ENCODE measurements at places on chromosomes 6 and 20.

GRCh38 chr20:58088105-58088504 lies 140.3 kb downstream of the ANKRD60 start:
- DNase-seq = no peak

- DNase-seq = no peak
Observed at GRCh38 chr6:45072016-45072415, 256.1 kb upstream of the RUNX2 start.

- no peak for DNase-seq
Observed at GRCh38 chr6:7058250-7058923, 49.4 kb upstream of the RREB1 start.

- DNase-seq = no peak
Observed at GRCh38 chr6:524803-525202, 132.1 kb downstream of the HUS1B start.

- no peak for DNase-seq
Observed at GRCh38 chr6:11008821-11009220, 35.3 kb downstream of the ELOVL2 start.

GRCh38 chr6:15023448-15023847 lies 222.4 kb upstream of the JARID2 start:
- DNase-seq = peak; percentile 72

DNA sequence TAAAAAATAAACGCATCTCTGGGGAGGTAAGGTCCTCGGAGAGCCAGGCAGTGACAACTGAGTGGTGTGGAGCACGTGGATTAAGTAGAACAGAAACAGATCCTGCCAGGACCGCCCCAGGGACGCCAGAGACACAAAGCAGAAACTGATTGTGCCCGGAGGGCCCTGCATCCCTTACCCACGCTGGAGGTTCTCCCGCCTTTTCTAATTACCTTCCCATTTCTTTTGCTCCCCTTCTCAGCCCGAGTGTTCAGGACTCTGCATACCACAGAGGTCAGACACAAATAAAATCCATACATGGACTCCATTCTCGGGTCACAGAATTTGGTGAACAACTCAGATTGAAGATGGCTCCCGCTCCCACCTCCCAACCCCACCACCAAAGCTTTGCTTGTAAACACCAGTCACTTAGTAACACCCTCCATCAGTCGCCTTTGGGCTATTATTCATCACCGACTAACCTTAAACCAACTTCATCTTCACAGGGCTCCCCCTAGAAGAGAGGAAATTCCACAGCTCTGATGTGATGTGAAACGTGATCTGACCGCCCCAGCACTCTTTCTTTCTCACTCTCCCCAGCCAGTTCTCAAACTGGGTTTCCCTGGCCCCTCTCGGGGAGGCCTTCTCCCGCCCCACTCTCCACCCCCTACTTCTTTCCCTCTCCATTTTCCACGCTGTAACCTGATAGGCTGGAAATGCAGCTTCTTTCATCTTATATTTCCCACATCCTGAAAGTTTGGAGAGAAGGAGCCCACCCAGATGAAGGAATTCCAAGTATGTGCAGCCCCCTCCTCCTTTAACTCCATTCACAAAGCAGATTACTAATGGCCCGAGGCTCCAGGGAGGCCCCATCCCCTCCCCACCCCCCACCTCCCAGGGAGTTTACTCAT lies 32.5 kb upstream of the PIM1 start:
- peak; percentile 47 for DNase-seq

DNA sequence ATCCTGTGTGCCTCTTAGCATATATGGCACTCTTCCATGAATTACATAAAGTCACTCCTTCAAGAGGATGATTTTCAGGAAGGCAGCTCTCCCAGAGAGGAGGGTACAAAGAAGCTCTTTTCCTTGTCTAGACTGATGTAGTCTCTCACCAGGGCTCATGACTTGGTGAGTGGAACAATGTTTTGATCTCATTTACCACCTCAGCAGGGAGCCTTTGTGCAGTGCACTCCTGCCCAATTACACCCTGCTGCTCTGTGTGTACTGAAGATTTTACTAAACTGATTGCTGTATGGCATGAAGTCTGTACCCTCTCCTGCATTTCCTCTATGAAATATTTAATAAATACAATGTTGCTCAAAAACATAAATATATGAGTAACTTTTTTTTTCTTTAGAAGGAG lies 598.3 kb upstream of the HS3ST5 start:
- no peak for DNase-seq

DNA sequence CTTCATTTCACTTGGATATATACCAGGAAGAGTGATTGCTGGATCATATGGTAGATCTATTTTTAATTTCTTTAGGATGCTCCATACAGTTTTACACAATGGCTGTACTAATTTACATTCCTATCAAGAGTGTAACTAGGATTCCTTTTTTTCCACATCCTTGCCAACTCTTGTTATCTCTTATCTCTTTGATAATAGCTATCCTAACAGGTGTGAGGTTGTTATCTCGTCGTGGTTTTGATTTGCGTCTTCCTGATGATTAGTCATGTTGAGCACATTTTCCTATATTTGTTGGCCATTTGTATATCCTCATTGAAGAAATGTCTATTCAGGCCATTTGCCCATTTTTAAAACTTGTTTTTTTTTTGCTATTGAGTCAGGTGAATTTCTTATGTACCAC lies 552.4 kb downstream of the RFPL4B start:
- no peak for DNase-seq

DNA sequence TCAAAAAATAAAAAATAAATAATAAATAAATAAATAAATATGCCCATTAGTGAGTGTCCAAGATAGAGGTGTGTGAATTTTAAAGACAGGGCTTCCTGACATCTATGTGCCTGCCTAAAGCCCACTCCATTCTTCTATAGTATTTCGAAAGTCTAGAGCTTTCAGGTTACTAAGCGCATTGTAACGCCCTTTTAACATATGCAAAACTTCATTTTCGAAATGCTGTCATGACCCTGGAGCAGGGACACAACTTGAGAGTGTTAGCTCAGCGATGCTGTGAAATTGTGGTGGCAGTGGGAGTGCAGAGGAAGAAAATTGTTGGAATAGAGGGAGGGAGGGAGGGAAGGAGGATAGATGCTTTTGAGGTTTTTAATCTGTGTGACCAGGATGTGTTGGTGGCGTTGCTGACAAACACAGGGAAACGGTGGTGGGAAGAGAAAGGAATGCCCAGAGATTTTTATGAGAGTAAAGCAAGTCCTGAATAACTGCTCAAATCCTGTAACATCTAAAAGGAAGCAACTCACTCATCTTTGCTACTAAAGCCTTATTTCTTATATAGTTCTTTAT lies 169.3 kb downstream of the ARID1B start:
- no peak for DNase-seq

DNA sequence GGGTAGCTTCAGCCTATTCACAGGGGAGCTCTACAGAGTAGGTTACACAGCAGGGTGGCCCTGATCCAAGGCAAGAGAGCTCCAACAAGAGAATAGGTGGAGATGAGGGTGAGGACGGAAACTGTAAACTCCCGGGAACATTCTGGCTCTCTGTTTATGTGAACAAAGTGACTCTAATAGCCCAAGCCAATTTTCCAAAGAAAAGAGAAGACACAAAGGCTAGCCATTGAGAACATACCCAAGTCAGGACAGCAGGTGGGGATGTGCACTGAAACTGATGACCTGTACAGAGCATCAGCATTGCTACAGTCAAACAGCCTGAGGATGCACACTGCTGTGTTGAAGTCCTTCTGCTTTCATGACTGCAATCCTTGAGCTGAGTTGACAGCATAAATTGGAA lies 136.0 kb upstream of the TOP1 start:
- DNase-seq = no peak

- no peak for DNase-seq
Observed at GRCh38 chr20:57106030-57106682, 160.3 kb downstream of the BMP7 start.

GRCh38 chr6:74654296-74654695 lies 551.6 kb downstream of the COL12A1 start:
- no peak for DNase-seq

- DNase-seq = no peak
Observed at GRCh38 chr6:14765106-14765505, 480.8 kb upstream of the JARID2 start.

- no peak for DNase-seq
Observed at GRCh38 chr6:157430834-157431233, 49.8 kb downstream of the ZDHHC14 start.

DNA sequence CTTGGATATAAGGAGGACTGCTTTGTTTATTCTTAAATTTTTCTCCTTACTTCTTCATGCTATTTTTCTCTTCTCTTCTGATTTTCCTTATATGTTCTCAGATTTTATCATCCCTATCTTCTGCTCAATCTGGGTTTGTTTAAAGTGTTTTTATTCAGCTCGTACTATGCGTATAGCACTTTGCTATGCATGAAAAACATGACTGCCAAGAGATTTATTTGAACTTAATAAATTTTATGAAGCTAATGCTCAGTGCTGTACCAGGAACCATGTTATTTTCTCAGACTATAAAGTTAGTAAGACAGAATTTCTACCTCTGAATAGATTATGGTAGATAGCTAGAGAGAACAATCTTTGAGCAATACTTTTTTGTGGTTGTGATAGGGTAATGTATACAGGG lies 305.9 kb downstream of the LAMA2 start:
- DNase-seq = no peak

GRCh38 chr6:17666646-17667045 lies 40.1 kb downstream of the NUP153 start:
- no peak for DNase-seq

DNA sequence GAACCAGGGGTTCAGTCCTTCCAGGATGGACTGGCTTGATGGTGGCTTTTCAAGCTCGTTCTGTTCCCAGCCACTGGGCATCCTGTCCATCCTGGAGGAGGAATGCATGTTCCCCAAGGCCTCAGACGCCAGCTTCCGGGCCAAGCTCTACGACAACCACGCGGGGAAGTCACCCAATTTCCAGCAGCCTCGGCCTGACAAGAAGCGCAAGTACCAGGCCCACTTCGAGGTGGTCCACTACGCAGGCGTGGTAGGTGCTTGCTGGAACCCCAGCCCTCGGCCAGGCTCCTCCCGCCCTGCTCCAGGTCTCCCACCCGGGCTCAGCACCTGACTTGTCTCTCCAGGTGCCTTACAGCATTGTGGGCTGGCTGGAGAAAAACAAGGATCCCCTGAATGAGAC lies 34.0 kb downstream of the MYH7B start:
- DNase-seq = no peak

- no peak for DNase-seq
Observed at GRCh38 chr6:13289789-13290318, 38.5 kb downstream of the TBC1D7 start.

GRCh38 chr6:161853657-161854056 lies 579.8 kb upstream of the AGPAT4 start:
- no peak for DNase-seq

DNA sequence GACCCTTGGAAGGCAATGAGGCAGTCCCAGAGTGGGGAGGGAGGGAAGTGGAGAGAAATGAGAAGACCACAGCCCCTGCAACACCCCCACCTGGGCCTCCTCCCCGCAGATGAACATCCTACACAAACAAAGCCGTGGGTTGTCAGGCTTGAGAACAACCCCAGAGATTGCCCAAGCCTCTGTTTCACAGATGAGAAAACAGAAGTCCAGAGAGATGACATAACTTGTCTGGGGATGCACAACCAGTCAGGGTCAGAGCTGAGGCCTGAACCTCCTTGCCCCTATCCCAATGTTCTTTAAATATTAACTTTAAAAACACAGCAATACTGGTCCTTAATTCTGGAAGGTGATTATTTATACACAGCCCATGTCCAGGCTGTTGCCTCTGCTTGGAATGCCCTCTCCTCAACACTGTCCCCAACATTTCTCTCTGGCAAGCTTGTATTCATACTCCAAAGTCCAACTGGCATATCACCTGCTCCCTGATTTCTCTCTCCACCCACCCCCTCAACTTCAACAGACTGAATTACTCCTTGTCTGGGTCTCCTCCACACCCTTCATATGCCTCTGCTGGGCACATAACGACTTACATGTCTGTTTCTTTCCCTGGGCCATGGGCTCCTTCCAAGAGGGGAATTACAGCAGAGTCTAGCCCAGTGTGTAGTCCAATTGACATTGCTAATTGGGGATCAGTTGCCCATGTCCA lies 135.5 kb upstream of the LRFN2 start:
- DNase-seq = no peak
